Stimulated activated CD8-positive, alpha-beta memory T cell treated with anti-CD3 and anti-CD28 coated beads, Interleukin-7, amount 100 ng/mL, for 1 hour (primary cell): ENCODE measurements at places on chromosomes 5 and 9.

DNA sequence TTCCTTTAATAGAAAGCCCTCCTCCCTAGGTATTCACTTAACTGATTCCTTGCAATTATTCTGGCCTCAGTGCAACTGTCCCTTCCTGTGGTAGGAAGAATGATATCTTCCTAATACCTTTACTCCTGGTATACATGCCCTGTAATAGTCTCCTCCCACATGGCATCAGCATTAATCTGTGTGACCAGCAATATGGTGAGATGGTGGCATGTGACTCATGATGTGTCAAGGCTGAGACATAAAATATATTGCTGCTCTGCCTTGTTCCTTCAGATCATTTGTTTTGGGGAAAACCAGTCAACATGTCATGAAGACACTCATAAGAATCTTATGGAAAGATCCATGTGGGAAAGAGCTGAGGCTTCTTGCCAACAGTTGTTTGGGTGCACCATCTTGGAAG is 149.1 kb upstream of the TRPM3 start:
- no peak for DNase-seq

DNA sequence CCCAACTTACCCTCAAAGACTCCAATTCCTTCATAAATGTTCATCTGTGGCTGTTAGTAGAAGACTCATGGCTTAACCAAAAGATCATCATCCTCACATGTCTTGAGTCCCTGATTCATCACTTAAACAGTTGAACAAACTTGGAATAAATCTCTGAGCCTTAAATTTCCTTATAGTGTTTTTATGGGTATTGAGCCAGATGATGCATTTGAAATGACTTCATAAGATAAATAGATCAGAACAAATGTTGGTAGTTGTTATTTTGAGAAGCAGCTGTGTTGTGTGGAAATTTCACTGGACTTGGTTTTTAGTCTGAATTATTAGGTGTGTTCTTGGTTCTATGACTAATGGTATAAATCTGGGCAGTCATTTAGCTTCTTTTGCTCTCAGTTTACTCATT is 236.2 kb downstream of the NNT start:
- no peak for DNase-seq

- no peak for DNase-seq
These were observed 88.2 kb upstream of the KLF9 start for GRCh38 chr9:70502690-70503089.

GRCh38 chr5:58786035-58786434 is 203.2 kb downstream of the RAB3C start:
- no peak for DNase-seq

GRCh38 chr5:72296256-72296655 is 23.8 kb downstream of the MRPS27 start:
- no peak for DNase-seq

DNA sequence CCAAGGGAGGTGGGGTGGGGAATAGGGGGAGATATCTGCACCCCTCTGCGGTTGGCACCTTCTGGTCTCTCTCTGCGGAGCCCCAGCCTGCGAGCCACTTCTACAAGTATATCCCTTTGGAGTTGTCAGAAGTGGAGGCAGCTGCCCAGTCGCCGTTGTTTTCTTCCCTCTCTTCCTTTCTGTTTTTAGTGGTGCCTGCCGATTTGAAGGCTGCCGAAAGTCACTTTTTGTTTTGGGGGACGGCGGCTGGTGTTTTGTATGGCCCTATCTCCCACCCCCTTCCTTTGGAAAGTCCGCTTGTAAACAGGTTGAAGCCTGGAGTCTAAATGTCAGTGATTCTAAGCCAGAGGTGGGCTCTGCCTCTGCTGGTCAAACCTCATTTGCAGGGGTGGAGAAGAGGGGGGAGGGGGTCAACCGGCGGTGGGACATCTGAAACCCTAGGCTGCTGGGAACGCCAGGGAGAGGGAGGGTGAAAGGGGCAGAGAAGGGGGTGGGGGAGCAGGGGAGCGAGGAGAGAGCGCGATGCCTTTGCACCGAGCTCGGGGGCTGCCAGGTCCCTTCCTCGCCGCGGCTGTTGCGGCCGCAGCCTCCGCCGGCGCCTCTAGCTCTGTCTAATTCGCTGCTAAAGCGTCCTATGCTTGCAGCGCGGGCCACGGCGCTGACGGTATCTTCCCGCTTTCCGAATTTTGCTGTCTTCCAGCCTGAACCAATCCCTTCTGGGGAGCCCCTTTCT is at the start of gene FGF10:
FGF10 (minus strand) TSS at position 331 of the 733 bp plus-strand sequence. CDS start 738 bp downstream, outside the sequence.
- DNase-seq: no peak

DNA sequence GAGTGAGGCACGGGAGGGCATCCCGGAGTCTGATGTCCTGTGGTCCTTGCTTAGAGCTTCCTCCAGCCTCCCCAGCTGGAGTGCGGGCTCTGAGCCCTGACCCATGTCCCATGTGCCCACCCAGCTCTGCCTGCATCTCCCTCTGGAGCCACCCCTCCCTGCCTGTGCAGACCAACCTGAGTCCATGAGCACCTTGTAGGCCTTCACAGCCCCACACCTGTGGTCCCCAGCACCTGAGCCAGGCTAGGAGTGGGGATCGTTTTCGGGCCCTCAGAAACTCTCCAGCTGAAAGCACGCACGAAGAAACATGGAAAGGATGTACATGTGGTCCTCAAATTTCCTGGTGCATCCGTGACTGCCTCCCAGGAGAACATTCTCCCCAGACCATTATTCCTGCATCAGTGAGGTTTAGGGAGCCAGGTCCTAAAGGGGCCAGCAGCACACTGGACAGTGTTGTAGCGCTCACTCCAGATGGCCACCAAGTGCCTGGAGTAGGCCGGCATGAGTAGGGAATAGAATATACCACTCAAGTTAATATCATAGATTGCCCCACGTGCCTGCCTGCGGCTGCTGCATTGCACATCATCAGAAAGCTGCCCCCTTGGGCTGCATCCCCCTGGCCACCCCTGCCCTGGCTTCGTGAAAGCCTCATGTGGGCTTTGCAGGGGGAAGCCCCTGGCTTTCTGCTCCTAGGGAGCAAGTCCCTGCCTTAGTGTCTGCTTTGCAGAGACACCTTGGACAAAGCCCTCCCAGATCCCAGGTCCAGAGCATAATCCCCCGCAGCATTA is 80.6 kb downstream of the WNK2 start:
- DNase-seq: no peak

DNA sequence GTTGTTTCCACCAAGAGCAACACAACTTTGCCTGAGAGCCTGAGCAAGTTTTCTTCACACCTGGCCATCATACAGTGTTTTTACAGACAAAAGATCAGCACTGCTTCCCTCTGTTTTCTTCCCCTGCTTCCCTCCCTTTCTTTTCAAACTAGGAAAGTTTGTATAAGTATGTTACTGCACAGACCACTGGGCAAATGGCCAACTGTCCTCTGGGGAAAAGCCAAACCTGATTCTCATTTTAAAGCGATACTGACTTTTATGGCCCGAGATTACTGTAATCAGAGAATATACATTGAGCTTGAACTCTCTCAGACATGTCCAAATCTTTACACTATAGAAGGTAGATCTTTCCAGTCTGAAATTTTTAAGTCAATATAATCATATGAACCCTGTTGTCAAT is 415.0 kb downstream of the NFIB start:
- DNase-seq: no peak

- no peak for DNase-seq
These were observed 562.7 kb downstream of the TLE4 start for GRCh38 chr9:80134487-80134886.
